ENCODE measurements at places on chromosomes 2 and 18.

DNA sequence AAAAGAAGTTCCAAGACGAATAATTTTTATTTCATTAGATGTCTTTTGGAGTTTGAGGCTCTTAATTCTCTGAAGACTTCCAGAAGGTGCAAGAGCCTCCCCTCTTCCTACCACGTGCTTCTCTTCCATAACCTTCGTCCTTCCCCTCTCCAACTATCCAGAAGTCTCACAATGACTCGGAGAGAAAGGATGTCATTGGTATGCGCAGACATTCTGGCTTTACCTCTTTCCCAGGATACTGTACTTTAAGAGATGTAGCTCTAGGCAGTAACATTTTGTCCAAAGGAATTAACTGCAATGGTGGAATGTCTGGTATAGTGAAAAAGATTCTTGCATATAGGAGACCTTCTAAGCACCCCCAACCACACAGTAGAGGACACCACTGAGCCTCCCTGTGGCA lies 249.0 kb upstream of the OSR1 start:
- DNase-seq: no peak

DNA sequence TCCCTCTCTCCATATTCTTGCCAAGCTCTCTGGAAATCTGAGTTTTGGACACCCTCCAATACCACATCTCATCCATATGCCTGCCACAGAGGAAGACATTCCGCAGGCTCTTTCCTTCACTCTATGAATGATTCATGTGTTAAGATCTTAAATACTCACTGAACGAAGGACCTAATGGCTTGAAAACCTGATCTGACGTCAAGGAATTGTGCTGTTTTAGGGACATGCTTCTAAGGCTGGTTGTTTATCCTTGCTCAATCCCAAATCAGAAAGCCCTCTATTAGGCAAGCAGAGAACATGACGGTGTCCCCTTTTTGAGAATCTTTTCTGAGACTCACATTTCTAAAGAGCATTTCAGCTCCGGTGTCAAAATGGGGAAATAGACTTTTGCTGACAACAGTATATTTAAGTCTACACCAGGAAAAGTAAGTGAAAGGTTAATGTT lies 83.7 kb upstream of the GALNT5 start:
- no peak for DNase-seq

DNA sequence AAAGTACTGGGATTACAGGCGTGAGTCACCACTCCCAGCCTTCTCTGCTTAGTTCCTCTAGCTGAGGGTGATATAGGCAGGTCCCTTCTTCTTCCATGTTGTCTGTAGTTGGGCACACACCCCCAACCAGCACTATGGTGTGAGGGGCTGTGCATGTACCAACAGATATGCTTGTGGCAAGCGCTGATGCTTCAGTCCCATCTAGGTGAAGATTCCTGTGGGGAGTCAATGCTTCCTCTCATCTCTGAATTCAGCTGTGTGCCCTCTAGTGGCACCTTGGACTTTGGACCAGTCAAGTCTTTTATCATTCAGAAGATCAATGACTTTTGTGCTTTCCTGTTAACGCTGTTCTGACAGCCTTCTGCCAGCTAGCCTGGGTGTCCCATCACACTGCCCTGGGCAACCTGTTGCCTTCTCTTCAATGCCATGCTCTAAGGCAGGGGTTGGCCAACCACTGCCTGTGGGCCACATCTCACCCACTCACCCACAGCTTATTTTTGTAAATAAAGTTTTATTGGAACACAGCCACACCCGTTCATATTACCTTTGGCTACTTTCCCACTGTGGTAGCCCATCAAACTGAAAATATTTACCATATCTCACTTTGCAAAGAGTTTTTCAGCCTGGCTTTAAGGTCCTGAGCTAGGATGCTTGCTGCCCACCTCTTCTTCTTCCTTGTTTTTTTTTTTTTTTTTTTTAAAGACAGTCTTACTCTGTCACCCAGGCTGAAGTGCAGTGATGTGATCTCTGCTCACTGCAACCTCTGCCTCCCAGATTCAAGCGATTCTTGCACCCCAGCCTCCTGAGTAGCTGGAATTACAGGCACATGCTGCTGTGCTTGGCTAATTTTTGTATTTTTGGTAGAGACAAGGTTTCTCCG lies 51.0 kb downstream of the NPAS2 start:
- DNase-seq: no peak

DNA sequence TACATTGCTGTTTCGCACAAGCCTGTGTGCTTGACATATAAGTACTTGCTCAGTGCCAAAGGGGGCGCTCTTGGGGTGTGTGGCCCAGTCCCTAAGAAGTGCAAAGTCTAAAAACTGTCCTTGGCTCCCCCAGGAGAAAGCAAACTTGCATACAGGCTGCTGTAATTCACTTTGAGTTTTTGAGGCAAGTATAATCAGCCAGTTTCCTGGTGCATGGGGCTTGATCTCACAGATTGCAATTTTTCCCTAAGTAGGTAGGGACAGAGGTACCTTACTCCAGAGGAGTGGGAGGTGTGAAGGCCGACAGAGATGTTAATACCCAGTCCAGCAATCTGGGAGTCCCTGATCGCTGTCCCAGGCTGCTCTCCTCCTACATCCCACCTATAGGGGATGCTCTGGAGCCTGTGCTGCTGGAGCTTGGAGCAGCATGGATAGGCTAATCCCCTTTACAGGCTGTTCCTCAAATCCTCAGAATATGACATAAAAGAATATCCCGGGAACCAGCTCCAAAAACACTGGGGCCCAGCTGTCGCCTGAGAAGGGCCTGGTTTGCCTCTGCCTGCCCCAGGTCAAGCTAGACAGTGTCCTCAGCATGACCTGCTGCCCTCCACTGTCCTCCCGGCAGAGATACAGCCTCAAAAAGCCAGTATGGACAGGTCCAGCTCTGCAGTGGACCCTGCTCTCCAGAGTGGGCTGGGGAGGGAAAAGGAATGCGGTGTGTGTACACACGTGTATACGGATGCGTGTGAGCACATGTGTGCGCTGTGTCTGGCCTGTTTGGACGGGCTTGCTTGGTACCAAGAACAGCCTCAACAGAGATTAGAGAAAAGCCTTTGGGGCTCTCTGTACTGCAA lies 136.5 kb upstream of the HAAO start:
- no peak for DNase-seq

GRCh38 chr18:79208906-79209305 lies 139.7 kb downstream of the ATP9B start:
- no peak for DNase-seq

DNA sequence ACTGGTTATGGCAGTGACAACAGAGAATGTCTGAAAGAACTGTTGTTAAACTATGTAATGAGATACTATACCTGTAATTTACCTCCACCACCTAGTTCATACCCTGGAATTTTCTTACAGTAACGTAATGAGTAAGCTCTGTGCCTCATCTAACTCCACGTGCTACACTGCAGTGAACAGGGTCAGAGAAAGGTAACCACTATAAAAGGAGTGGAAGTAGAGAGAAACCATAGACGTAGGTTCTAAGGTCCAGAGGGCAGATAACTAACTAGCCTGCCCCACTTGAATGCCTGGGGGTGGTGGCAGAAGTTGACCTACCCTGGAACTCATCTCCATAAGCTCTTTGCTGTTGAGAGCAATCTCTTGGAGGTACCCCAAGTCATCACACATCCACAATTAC lies 32.0 kb upstream of the B4GALT6 start:
- no peak for DNase-seq

GRCh38 chr2:174485788-174486562 lies 854 bp downstream of the GPR155 start:
- peak; percentile 35 for DNase-seq

DNA sequence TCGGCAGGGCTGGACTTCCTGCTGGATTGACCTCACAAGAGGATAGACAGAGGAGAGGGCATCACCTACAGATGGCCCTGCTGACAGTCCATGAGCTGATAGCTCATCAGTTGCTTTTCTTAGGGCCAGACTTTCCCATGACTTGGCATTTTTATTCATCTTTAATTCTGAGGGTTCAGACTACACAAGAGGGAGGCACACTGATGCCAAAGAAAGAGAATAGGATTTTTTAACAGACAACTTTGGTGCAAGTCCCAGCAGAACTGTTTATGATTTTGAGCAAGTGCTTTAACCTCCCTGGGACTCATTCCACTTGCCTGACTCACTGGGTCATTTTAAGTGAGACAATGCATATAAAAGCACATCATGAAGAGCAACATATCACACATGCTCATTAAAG lies 299.2 kb downstream of the INSIG2 start:
- DNase-seq: no peak

- DNase-seq: no peak
Observed at GRCh38 chr2:232483923-232484627, 3.6 kb downstream of the ECEL1 start.

DNA sequence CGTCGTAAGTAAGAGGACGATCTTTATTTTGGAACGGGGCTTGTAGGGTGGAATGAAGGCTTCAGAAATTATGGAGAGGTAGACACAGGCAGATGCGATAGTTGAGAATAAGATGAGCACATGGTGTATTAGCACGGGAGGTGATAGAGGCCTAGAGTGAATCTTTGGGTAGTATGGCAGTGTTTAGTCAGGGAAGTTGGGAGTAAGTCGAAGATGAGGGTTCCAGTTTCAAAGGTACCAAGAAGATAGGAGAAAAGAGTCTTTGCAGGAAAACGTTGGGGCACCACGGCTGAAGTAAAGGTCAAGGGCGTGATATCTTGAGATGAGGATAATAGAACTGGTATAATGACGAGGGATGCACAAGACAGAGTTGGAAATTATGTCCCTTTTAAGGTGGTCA lies 654 bp downstream of the PIK3C3 start:
- DNase-seq: no peak

DNA sequence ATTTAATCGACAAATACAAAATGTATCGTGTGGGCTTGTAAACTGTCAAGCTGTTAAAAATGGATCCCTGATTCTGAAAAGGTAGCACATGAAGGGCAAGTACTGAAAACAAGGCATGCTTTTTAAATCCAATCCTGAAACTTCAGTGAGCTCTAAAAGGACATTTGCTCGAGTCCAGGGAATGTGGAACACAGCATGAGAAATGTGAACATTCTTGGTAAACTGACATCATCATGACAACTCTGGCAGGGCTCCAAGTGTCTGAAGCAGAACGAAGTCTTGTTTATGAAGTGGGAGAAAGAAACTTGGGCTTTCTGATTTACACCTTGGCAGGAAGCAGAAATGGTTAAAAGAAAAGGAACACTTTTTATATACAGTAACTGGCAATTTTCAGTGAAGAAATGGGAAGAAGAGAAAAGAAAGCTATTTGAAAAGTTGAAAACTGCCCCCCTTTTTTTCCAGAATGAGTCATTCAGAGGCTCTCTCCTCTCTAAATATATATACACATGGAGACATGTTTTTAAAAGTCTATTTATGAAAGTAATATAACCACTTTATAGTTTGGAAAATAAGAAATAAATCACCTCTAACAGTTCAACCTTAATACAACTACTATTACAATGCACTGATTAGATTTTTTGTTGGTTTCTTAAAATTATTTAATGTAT lies 120.8 kb downstream of the GAREM1 start:
- no peak for DNase-seq

DNA sequence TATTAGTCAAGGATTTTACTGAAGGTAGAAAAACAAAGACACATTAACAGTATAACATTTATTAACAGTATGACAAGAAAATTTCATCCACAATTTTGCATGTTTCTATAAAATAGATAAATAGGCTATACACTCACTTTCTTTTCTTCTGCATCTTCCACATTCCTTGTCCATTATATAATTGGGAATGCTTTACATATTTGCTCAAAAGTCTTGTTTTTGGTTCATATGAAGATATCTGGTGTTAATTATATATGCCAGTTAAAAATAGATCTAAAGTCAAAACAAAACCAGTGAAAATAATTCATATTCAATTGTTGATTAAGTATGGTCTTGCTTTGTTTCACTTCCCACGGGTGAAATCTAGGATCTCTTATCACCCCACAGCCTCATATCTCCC lies 53.4 kb downstream of the SERPINB7 start:
- DNase-seq: no peak

GRCh38 chr2:232476045-232476444 lies 11.6 kb downstream of the ECEL1 start:
- DNase-seq: no peak

GRCh38 chr18:6732952-6733351 lies 3.4 kb downstream of the ARHGAP28 start:
- DNase-seq: no peak

DNA sequence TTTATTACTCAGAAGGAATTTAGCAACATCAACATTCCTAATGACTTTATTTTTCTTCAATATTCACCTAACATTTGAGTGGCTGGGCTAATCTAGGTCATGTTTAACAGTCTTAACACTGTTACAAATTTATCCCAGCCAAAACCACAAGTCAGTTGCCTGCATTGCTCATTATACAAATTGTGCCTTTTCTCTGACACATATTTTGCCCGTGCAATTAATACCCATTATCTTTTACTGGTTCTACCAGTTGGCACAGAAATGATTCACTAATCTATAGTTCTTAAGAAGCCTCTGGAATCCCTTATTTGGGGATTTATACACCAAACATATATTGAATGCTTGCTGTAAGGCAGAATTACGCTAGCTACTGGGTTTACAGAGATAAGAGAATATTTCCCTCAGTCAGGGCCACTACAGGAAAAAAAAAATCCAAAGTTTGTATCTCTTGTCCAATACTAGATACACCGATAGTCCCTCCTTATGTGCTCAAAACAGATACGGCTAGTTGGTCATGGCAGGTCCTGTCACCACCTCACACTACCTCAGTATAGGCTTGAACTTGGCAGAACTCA lies 46.3 kb downstream of the ZCCHC2 start:
- no peak for DNase-seq

GRCh38 chr2:122988395-122989221 lies 1036.5 kb upstream of the CNTNAP5 start:
- DNase-seq: no peak
